ENCODE measurements at places on chromosomes 3 and 15.

GRCh38 chr3:101203411-101203810, 117.0 kb downstream of the IMPG2 start:
- DNase-seq = no peak

- DNase-seq = no peak
Observed at GRCh38 chr15:60905587-60905986, 323.5 kb downstream of the RORA start.

DNA sequence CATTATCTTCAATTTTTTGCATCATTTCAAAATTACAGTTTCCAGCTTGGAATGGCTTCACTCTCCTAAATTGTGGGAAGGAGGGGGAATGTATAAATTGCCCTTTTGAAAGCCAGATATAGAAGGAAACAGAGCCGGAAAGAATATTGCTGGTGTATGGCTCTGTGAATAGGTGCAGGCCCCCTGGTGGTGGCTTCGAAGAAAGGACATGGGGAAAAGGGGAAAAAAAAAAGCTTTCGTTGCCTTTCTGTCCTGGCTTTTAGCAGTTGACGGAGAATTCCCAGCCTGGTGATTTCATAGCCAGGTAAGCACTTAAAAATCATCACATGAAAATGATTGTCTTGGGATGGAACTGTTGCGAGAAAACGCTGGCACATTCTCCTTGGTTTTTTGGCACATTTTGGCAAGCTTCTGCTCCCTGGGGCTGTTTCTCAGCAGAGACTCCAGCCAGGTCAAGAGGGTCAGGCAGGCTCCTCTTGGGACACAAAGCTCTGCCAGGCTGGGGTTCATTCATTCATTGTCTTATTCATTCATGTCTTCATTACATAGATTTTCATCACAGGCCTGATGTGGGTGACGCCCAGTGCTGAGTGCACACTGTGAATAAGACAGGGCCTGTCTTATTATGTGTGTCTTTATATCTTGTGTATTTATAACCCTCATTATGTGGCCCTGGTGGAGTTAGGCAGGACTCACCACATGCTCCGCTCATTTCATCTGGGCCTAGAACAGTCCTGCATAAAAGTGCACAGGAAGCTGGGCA, 300.0 kb upstream of the TPM1 start:
- DNase-seq = peak; percentile 55

GRCh38 chr3:112395181-112395895, 62.4 kb downstream of the CD200 start:
- no peak for DNase-seq

GRCh38 chr15:68057758-68058157, 3.6 kb downstream of the PIAS1 start:
- no peak for DNase-seq

- no peak for DNase-seq
Observed at GRCh38 chr3:189563853-189564563, 67.2 kb upstream of the TP63 start.

- DNase-seq = no peak
Observed at GRCh38 chr15:46652266-46652665, 1017.4 kb downstream of the SQOR start.

GRCh38 chr3:21955406-21955805, 204.4 kb upstream of the ZNF385D start:
- no peak for DNase-seq

DNA sequence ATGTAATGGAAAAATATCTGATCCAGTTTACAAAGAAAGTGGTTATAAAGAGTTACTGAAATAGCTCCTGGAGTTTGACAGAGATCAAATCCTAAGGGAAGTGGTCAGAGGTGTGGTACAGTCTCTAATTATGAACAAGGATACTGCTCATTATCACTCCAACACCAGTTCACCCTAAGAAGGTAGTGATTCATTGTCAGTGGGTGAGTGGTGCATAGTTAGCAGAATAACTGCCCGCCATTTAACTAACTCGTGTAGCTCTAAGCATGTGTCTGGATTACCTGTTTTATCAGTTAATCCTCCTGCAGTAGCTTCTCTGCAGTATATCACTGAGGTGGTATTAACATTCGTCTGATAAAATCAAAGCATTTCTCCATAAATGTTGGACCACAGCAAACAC, 700.1 kb downstream of the NLGN1 start:
- no peak for DNase-seq

DNA sequence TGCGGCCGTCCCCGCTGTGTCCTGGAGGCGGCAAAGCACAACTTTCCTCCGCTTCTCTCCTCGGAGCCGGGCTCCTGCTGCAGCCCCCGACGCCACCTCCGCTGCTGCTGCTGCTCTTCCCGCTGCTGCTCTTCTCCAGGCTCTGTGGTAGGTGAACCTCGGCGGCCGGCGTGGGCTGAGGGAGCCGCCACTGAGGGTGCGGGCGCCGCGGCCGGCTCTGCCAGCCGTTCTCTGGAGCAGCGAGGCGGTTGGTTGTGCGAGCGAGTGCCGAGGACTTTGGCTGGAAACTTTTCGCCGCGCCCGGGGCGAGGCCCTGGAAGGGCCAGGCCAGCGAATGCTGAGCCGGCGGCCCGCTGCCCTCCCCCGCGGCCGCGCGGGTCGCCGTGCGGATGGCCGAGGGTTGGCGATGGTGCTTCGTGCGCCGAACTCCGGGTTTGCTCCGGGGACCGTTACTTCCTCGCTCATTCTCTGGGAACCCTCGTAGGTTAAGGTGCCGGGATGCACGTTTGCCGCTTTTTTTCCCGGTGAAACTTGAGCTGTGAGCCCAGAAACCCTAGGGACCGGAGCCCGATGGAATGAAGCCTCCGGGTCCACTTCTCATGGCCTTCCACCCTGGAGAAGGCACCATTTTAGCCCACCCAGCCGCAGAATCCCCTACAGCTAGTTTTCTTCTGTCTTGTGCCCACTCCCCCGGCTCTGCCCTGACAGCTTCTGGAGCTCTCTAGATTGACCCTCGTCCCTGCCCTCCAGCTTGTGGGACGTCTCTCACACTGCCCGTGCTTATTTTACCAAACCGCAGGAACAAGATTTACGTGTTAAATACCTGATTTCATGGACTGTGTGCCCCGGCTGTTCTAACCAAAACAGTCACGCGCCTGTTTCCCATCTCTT, 660 bp downstream of the NECTIN3 start:
- DNase-seq = peak; percentile 17
